ENCODE measurements at places on chromosomes 3 and 15. TPM values are rescaled to one million over a fixed set of nuclear protein-coding genes. Genes with fewer than 3 reads are reported as not detected.

The MYO1E gene
- total RNA-seq = 0.63 TPM

The CYP1A1 gene
- total RNA-seq = not detected

The ROPN1B gene
- total RNA-seq = 0.25 TPM

The TAGLN3 gene
- 0.28 TPM for total RNA-seq

The RAD18 gene
- total RNA-seq = 10.0 TPM

All from CD4-positive, alpha-beta T cell (primary cell).